ENCODE measurements at places on chromosomes 12 and 14.

DNA sequence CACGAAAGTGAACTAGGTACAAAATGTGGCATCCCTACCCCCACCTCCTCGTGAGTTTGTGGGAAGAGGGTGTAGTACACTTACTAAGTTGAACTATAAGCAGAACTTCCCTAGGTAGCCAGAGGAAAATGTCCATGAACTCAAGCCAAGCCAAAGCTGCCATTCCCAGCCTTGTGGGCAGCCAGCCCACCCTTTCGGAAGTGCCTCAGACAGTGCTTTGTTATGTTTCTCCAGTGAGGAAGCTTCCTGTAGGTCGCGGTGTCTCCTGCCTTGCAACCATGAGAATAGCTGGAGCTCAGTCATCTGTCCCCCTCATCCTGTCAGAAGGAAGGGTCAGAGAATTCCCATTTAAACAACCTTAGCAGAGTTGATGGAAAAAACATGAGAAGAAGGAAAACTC, 266.9 kb downstream of the DUSP6 start:
- no peak for DNase-seq

- no peak for DNase-seq
Measured at GRCh38 chr12:67589078-67589477, 59.5 kb upstream of the DYRK2 start.

GRCh38 chr12:93813972-93814821, 137.0 kb downstream of the CRADD start:
- DNase-seq, result no peak

DNA sequence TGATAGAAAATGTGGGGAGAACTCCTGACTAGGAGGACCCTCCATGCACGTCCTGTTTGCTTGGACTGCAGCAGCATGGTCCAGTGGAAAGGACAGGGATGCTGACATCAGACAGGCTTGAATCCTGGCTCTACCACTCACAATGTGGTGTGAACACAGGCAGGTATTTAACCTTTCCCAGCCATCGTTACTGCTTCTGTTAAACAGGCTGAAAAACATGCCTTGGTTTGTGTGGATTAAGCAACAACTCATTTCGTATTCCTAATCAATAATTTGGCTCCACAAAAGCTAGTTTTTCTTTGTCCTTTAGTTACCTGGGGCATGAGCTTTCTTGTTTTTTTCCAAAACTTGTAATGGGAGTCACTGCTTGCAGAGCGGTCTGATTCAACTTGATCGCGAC, 41.0 kb downstream of the APPL2 start:
- no peak for DNase-seq

DNA sequence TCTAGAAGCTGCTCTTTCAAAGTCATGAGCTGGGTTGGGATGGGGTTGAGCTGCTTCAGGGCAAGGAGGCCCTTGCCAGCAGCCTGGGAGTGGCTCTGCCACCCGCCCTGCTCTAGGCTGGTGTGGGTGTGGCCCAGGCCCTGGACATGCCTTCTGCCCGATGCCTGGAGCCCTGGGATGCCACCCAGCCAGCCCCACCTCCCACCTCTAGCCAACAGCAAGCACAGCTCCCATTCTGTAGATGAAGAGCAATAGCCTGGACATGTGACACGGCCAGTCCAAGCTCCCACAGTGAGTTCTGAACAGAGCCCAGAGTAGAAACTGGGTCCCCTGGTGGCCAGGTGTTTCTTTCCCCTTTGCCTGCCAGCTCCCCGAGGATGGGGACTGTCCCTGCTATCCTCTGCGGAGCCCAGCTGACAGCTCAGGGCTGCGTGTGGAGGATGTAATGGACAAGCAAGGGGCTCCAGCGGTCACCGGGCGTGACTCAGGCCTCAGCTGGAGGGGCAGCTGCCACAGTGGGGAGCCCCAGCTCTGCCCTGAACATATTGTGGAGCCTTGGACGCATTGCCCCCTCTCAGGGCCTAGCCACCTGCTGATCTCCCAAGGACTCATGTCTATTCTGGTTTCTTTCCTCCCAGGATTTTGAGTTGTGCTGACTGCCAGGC, 165.2 kb downstream of the TSPAN9 start:
- DNase-seq, result no peak

GRCh38 chr12:109962398-109962797, 33.8 kb downstream of the GIT2 start:
- DNase-seq, result no peak

DNA sequence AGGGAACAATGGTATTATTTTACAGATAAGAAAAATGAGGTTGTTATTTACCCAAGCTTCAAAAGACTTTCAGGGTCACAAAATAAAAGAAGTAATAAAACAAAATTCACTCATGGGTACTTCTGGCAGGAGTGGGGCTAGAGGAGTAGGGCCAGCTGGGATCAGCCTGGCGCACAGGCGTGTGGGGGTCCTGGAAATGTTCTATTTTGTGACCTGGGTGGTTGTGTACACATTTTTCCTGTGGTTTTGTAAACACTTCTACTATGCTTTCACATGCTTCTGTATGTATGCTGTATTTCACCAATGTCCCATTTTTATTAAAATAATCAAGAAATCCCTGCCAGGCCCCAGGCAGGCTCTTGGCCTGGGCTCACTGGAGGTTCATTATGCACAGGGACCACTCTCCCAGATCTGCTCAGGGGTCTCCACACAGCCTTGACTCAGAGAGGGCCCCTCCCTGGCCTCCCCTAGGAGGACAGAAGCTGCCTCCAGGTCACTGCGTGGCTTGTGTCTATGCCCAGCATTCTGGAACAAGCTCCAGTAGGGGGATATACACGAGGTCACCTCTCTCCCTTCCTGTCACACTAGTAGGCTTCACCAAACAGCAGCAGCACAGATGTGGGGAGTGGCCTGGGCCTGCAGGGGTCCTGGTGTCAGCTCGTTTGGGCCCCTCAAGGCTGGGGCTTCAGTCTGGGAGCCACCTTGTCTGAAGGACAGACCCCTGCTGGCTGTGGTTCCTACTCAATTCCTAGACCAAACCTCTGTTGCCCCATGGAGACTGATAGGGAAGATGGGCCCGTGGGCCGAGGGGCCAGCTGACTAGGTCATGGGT, 37.8 kb downstream of the ANAPC7 start:
- DNase-seq, result no peak

DNA sequence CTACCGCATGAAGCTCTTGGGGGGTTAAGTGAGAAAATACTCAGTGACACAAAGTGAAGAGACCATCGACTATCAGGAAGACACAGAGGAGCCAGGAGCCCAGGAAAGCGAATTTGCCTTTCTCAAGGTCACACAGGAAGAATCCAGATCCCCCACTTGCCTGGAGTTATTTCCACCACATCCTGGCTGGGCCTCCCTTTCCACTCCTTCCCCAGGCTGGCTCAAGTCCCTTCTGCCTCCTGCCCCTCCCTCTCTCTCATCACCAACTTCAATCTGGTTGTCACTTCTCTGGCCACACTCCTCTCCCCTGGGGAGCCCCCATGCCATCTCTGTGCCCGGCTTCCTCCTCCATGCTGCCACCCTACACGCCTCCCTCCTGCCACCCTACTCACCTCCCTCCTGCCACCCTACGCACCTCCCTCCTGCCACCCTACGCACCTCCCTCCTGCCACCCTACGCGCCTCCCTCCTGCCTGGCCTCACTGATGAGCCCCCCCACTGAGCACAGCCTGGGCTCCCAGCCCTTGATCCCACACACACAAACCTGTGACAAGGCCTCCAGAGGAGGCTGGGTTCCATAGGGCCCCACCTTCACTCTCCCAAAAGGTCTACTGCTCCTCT, 6.3 kb downstream of the SCNN1A start:
- DNase-seq, result no peak

DNA sequence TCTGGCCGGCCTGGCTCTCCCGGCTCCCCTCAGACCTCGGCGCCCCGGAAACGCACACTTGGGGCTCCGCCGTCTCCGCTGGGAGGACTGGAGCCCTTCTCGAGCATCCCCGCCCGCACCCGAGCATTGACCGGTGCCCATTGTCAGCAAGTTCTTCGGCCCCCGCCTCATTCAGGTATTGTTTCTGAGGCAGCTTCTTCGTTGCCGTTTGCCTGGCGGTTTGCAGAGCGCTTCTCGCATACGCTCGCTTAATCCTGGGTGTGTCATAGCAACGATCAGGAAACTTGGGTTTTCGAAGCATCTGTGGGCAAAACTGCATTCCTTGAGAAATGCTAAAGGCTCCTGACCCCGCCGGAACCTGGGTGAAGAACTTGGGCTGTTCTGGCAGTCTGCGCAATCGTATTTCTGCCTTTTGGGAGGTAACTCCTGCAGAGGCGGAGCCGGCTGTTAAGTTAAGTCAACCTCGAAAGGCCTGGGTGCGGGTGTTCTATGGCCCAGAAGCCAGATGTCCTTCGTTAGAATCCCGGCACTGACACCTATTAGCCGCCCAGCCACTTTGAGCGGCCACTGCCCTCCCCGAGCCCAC, 518 bp downstream of the GSKIP start:
- no peak for DNase-seq

GRCh38 chr12:78697817-78698415, 166.7 kb upstream of the SYT1 start:
- no peak for DNase-seq

DNA sequence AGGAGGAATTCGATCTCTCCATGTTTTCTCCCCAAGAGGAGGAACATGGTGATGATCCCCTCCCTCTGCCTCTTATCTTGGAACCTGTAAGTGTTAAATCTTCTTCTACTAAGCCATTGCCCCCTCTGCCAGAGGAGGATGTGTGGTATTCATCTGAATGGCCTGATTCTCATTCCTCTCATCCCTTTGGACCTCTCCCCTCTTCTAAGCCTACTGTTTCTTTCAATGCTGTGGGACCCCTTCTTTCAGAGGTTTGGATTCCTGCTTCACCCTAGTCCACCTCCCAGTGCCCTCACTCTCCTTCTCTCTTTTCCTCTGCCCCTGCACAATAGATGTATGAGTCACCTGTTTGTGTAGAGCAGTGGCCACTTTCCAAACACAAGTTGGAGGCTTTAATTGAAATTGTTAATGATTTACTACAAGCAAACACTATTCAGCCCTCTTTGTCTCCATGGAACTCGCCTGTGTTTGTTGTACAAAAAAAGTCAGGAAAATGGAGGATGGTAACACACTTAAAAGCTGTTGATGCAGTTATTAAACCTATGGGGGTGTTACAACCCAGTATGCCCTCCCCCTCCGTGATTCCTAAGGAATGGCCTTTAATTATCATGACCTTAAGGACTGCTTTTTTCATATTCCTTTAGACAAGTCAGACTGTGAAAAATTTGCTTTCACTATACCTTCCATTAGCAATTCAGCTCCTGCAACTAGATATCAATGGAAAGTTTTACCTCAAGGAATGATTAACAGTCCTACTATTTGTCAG, 192.1 kb upstream of the ALG10B start:
- no peak for DNase-seq

DNA sequence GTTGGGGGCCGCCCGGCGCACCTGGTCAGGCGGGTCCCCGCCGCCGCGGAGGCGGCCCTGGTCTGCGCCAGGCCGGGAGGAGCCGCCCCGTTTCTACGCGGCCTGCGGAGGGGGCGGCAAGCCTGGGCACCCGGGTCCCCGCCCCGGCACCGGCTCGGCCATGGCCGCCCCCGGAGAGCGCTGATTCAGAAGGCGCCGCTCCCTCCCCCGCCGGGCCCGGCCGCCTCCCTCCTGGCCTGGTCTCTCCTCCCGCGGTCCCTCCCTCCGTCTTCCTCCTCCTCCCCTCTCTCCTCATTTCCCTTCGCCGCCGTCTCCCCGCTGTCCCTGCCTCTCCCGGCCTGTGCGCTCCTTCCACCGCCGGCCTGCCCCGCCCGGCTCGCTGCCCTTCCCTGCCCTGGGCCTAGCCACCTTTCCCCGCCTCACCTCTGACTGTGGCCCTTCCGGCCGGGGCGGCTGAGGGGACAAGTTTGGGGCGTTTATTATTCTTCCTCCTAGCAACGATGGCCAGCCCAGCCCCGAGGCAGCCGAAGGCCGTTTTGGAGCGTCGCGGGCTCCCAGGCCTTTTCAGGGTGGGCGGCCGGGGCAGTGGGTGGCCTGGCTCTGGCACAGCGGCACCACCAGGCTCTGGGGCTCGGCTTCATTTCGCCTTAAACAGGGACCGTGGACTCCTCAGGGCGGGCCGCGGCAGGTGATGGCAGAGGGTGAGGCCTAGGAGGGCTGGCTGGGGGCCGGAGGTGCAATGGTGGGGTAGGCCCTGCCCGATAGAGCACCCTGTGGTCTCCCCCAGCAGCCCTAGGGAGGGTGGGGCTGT, 768 bp downstream of the CEP170B start:
- DNase-seq, result peak; percentile 41

DNA sequence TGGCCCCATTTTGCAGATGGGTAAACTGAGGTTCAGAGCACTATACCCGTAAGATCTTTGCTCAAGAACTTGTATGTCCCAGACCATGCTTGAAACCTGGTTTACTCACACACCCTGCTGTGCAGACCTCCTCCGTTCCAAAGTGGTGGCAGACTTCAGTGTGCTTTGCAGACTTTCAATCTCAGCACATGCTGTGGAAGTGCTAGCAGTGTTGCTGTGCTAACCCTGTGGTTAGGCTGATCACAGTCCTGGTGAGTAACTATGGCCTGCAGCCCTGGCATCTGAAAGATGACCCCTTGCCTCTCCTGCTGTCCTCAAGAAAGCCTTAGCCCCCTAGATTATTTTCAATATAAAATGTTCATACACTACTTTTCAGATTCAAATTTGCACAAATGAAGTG, 450.6 kb downstream of the DPF3 start:
- DNase-seq, result no peak

DNA sequence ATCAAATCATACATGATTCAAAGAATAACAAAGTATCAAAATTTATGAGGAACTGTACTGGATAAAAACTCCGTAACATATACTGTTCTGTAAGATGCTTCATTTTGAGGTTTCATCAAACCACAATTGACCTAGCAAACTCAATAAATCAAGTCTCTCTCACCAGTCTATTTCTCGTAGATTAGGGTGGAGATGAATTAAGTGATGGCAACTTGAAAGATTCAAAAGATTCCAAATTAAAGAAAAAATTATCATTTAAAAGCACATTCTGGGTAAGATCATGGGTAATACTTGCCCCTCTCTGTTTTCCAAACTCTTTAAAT, 74.4 kb downstream of the PAPLN start:
- no peak for DNase-seq

DNA sequence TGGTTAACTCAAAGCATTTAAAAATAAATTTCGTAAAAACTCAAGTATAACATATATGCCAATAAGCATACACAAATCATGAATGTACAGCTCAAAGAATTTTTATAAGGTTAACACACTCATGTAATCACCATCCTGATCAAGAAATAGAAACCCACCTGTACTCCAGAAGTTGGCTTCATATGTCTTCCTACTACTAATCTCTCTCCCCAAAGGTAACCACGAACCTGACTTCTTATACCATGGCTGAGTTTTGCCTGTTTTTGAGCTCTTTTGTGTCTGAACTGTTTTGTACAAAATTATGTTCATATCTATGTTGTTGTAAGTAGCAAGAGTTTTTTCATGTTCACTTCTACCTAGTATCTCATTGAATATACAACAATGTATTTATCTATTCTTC, 18.7 kb downstream of the DUSP16 start:
- DNase-seq, result no peak

DNA sequence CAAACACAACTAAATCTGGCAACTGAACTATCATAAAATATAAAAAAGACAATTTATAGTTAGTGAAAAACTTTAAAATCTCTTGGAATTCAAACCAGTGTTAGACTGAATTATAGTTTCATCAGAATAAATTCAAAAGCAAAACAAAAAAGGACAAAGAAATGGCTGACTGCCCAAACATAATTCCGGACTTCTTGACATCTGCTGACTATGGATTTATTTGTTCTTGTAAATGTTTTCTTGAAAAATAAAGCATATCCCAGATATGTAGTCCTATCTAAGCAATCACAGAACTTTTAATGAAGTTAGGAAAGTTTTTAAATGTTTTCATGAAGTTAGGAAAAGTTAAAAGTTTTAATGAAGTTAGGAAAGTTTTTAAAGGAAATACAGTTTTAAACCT, 45.8 kb upstream of the CNTN1 start:
- no peak for DNase-seq
